Caudate nucleus (tissue), 63 donors: ENCODE measurements at places on chromosomes 11 and 22.

DNA sequence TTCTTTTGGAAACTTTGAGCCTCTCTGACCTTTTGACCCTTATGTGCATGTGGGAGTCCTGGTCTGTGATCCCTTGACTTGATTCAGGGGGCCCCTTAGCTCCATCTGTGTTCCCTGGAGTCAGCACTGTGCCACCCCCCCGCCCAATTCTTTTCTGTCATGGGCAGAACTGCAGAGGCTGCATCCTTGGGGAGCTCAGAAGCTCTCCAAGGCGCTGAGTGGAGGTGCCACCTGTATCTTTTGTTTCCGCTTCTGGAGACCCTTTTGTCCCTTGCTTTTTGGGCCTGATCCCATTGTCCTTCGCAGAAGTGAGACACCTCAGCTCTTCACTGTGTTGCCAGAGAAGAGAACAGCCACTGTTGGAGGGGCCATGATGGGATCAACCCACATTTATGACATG is 2.4 kb upstream of the PACS1 start:
- DNase-seq = no peak

GRCh38 chr11:63007920-63008319 is 7.7 kb downstream of the SLC22A8 start:
- DNase-seq = no peak

DNA sequence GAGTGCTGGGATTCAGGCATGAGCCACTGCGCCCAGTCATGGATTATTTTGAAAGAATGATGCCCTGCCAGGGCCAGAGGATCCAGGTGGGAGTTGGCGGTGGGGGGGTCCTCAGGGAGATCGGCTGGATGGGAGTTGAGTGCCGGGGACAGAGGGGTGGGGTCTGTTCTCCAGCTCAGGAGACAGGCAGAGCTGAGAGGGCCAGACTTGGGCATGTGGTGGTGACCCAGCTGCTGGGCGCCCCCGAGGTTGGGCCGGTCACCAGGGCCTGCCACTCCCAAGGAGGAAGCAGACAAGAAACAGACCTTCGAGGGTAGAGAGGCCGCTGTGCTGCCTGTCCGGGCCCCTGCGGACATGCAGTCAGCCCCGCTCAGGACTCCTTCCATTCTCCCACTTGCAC is 11.8 kb upstream of the PRODH start:
- no peak for DNase-seq

- DNase-seq = no peak
Observed at GRCh38 chr11:616320-617198, 809 bp upstream of the IRF7 start.

DNA sequence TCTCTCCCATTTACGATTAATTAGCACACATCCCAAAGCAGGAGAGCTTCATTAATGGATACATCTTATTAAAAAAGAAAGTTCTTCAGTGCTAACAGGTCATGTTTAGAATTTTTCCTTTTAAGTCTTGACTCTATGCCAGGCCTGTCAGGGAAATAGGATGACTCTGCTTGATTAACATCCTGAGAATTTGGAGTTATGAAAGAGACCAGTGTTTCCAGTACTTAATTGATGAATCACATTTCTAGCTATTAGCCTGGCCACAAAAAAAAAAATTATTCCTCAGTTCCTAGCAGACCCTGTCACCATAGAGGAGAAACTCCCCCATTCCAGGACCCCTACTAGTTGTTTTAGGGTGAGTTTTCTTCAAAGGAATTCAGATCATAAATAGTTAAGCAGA is 23.6 kb upstream of the ME3 start:
- DNase-seq = no peak

DNA sequence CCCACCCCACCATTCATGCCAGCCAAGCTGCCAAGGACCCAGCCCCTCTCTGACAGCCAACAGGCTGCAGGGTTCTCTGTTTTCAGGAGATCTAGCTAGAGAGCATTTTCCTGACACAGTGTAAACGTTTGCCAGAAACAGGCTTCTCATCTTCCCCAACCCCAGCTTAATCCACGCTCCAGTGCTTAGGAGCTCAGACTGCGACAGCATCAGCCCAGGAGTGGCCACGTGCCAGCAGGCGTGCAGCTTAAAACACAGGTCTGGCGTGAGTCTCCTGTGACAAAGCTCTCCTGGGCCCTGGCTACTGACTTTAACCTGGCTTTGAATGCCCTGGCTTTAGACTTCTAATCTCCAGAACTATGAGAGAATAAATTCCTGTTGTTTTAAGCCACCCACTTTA is 66.6 kb downstream of the GALNT18 start:
- no peak for DNase-seq
